Activated CD4-positive, alpha-beta T cell treated with anti-CD3 and anti-CD28 coated beads, Interleukin-2, amount 50 U/mL, for 24 hours (primary cell): ENCODE measurements at places on chromosomes 2 and 18.

DNA sequence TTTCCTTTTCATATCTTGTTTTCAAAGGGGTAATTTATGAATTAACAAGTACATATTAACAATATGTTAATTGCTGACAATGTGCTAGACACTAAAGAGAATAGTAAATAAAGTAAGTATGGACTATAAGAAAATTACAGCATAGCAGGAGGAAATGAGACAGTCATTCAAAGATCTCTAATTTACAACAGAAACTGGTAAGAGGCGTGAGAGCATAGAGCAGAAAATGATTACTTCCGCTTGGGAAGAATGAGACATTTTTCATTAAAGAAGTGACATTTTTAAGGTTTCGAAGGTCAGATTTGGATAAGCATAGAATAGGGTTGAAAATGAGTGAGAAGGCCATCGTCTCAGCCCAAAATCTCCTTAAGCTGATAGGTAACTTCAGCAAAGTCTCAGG is 184.4 kb upstream of the SESTD1 start:
- DNase-seq, result no peak

DNA sequence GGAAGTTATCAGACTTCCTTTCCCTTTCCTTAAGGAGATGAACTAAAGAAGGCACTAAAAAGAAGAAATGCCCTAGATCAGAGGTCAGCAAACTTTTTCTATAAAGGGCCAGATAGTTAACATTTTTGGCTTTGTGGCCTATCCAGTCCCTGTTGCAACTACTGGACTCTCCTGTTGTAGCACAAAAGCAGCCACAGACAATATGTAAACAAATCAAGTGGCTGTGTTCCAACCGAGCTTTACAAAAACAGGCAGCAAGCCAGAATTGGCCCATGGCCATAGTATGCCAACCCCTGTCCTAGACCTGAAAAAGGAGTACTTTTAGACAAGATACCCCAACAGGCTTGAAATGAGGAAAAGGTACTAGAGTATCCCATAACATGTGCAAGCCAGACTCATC is 10.9 kb downstream of the NHEJ1 start:
- no peak for DNase-seq

DNA sequence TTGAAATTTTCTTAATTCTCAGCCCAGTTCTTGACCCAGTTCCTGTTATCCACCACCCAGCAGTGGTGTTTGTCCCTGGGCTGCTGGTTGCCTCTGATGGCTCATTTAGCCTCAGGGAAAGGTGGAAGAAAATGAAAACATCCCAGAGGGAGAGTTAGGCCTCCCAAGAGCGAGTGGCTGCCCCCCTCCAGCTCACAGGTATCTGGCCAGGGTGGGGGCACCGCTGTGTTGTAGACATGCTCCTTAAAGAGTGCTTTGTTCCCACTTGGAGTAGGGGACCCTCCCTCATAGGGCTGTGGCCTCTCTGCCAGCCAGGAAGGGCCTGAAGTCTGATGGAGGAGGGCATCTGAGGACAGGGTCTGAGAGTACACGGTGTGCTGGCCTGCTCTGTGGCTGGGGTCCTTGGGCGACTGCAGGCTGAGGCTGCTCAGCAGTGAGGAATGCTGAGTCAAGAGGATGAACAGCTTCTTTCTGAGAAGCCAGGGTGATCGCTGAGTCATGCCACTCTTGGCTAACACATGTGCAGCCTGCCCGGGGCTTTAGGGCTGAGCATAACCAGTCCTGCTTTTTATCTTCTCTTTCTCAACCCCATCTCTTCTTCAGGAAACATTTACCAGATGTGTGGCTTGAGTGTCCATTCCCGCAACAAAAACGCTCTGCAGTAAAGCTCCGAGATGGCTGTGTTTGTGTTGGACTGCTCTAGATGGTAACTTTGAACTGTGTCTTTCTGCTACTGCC is 72.3 kb downstream of the IL1R2 start:
- peak; percentile 40 for DNase-seq

DNA sequence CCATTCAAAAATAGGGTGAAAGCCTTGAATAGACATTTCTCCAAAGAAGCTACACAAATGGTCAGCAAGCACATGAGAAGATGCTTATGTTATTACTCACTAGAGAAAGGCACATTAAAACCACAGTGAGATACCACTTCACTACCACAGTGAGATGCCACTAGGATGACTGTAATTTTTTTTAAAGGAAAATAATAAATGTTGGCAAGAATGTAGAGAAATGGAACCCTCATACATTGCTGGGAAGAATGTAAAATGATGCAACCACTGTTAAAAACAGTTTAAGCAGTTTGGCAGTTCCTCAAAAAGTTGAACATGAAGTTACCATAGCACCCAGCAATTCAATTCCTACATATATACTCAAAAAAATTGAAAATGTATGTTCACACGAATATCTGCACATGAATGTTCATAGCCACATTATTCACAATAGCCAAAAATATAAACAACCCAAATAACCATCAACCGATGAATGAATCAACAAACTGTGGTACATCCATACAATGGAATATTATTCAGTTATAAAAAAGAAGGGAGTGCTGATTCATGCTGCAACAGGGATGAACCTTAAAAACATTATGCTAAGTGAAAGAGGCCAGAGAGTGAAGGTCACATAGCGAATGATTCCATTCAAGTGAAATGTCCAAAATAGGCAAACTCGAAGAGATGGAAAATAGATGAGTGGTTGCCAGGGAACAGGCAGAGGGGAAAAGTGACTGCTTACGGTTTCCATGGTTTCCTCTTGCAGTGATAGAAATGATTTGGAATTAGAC is 156.2 kb upstream of the NDUFV2 start:
- no peak for DNase-seq

DNA sequence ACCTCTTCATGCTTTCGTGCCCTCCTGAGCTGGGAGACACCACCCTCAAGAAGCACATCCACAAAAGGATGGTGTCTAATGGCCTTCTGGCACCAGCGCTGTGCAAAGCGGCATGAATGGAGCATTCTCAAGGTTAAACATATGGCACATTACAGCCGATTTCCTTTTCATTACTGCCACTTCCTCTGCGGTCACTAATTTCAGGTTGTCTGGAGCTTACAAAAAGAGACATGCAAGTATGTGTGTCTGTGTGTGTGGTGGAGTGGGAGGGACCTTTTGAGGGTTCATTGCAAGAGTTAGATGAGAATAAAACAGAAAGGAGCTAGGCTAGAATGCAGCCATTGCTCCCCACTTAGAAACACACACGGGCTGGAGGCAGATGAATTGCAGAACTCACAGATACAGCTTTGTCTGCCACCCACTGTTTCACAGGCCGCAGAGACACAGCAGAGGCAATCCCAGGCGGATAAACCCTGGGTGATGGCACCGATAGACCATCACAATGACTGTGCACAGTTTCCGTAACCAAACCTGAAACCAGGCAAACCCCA is 76.0 kb downstream of the TGIF1 start:
- peak; percentile 3 for DNase-seq

GRCh38 chr2:79801082-79801481 is 288.2 kb downstream of the CTNNA2 start:
- no peak for DNase-seq

GRCh38 chr2:54704238-54704637 is 19.2 kb upstream of the EML6 start:
- no peak for DNase-seq

DNA sequence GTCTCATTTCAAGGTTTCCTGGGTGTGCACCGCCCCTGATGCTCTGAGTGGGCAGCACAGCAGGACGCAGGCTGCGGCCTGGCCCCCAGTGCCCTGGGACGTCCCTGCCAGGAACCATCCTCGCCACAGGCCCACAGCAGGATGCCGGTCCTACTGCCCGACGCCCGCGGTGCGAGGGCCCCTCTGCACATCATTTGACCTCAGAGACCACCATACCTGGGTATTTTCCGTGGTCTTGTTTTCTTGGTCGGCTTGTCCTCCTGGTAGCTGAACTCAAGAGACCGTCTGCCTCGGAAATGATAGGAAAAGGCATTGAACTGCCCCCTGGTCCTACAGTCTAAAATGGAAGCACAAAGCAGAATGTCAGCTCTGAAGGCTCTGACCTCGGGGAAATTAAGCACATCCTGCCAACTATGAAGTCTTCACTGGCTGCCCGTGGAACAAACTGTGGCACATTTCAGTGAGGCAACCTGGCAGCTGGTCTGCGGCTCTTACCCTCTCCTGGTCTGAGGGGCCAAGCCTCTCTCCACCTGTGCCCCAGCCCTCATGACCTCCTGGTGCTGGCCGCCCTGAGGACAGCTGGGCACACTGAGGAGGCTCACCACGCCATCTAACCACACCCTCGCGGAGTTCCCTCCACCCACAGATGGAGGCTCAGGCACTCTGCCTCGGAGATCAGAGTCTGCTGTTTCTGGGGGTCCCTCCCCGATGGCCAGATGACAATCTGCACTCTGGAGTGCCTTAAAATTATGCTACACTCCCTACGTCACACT is 105.0 kb downstream of the PXDN start:
- no peak for DNase-seq
